ENCODE measurements at places on chromosomes 3 and 15. TPM values are rescaled to one million over a fixed set of nuclear protein-coding genes. Genes with fewer than 3 reads are reported as not detected.
A peak's percentile ranks its signal among the peaks of the same experiment; 100 is the strongest.

WNT7A gene
- not detected for total RNA-seq

KCNMB3 gene
- total RNA-seq: 1.9 TPM

DNA sequence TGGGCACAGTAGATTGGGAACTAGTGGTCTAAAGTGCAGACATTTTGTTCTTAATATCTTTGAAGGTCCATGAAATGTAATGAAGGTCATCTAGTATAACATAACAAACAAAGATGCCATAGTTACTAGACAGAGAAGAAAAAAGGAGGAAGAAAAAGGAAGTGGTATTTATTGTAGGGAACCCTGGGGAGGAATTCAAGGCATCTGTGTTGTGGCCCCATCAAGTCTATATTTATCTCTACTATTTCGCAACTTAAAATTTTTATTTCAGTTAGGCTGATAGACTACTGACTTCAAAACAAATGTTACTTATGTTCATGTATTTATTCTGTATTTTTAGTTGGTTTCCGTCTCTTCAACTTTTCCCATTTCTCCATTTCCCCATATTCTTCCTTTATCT lies 48.9 kb upstream of the ZDHHC23 start:
- peak overlapping the region; percentile 54 for H3K4me3 ChIP-seq
- H3K27me3 ChIP-seq: no peaks in the 10 kb centered on the region
- no peak overlapping the region for H3K27ac ChIP-seq
- no peak for DNase-seq
- no peaks in the 10 kb centered on the region for H3K4me1 ChIP-seq
- H3K36me3 ChIP-seq: no peaks in the 10 kb centered on the region

DNA sequence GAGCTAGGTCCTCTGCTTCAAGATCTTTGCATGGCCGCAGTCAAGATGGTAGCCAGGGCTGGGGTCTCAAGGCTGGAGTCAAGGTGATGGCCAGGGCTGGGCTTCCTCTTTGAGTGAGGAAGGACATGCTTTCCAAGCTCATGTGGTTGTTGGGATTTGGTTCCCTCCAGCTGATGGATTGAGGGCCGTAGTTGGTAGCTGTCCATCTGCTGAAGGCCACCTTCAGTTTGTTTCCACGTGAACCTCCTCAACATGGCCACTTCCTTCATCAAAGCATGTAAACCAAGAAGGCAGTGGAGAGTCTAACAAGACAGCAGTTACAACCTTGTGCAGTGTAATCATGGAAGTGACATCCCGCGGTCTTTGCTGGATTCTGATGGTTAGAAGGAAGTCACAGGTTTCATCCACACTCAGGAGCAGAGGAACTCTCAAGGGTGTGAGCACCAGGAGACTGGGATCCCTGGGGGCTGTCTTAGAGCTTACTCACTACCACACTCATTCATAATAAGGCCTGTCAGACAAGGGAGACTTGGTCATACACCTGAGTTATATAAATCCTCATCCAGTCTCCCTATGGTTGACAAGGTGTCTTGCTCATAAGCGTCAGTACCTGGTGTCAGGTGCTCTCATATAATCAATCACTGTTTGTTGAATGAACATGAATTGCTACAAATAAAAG lies 42.1 kb downstream of the ABHD5 start:
- no peak overlapping the region for H3K27ac ChIP-seq
- no peak overlapping the region for H3K4me3 ChIP-seq
- H3K27me3 ChIP-seq: no peaks in the 10 kb centered on the region
- DNase-seq: no peak

GRCh38 chr15:38408576-38408975 lies 45.4 kb upstream of the FAM98B start:
- DNase-seq: no peak
- H3K27ac ChIP-seq: no peak overlapping the region
- H3K36me3 ChIP-seq: no peaks in the 10 kb centered on the region
- H3K27me3 ChIP-seq: peaks cover 4% of the 10 kb centered on the region
- H3K4me3 ChIP-seq: no peak overlapping the region

GNAT1 gene
- total RNA-seq: 0.07 TPM

DNA sequence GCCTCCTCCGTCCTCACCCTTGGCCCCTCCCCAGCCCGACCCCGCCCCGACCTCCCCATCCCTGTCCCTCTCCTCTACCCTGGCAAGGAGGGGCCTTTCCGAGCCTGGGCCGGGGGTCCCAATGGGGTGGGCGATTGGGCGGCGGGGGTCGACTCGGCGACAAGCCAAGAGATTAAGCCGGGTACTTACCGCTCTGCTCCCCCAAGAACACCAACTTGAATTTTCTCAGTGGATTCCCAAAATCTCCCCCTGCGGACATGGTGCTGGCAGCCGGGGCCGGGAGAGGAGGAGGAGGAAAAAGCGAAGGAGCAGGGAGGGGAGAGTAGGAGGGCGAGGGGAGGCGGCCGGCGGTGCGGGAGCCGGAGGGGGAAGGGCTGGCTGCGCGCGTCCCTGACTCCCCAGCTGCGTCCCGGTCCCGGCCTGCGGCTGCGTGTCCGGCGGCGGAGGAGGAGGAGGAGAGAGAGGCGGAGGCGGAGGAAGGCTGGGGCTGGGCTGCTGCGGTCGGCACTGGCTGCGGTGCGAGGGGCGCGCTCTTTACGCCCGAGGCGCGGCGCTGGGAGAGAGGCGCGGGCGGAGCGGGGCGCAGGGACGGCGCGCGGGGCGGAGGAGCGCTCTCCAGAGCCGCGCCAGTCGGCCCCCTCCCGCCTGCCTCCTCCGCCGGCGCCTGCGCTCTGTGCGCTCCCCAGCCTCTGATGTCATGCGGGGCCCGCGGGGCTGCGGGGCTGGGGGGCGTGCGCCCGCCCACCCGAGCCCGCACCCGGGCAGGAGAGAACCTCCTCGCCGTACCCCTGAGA lies at the start of gene RAB6B:
Gene RAB6B, minus strand, starts transcription at position 675 of the 794 bp plus-strand sequence. Its CDS starts 416 bp downstream, at position 259.
- peak within 1 kb of the TSS; percentile 60 for H3K4me3 ChIP-seq
- H3K36me3 ChIP-seq: no peaks in the 10 kb centered on the region
- H3K4me1 ChIP-seq: no peaks in the 10 kb centered on the region
- peaks cover 4% of the 10 kb centered on the region for H3K27me3 ChIP-seq
- no peak within 1 kb of the TSS for H3K27ac ChIP-seq
- DNase-seq: no peak

CDC25A gene
- 8.8 TPM for total RNA-seq

TICRR gene
- 1.1 TPM for total RNA-seq

MKRN2OS gene
- not detected for total RNA-seq

DNA sequence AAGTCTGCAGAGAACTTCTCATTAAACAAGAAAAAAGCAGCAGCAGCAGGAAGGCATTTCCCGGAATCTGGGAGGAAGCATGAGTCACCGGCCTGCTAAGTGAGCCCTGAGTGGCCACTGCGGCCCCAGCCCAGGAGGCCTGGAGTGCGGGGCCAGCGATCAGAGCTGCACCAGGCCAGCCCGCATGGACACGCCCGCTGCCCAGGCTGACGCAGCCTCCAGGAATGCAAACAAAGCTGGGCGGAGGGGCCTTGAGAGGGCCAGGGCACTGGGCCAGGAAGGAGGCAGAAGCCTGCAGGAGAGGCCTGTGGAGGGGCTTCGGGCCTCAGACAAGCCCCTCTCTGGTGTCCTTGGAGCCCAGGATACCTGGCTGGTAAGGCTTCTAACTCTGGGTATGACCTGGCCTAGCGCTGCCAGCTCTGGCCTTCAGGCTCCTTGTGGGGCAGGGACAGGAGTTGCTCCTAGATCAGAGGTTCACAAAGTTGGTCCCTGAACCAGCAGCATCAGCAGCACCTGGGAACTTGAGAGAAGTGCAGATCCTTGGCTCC lies 101.2 kb downstream of the SMAD6 start:
- no peaks in the 10 kb centered on the region for H3K27me3 ChIP-seq
- no peak overlapping the region for H3K27ac ChIP-seq
- H3K36me3 ChIP-seq: no peaks in the 10 kb centered on the region
- no peak for DNase-seq
- H3K4me3 ChIP-seq: no peak overlapping the region

DNA sequence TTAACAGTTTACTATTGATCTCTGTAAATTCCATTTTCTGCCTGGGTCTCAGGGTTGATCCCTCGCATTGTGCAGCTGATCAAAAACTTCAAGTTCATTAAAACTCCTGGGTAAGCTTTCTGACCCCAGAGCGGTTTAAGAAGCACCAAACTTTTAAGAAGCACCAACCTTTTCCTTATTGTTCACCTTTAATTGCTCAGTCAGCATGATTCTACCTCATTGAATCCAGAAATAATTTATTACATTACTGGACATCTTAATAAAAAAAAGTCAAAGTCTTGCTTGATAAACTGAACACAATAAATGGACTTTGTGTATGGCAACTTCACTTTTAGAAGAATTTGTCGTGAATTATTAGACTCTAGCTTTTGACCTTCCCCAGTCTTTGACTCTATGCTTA lies 46.9 kb downstream of the HDGFL3 start:
- no peaks in the 10 kb centered on the region for H3K4me1 ChIP-seq
- H3K27me3 ChIP-seq: no peaks in the 10 kb centered on the region
- H3K4me3 ChIP-seq: no peak overlapping the region

GRM2 gene
- not detected for total RNA-seq

DNA sequence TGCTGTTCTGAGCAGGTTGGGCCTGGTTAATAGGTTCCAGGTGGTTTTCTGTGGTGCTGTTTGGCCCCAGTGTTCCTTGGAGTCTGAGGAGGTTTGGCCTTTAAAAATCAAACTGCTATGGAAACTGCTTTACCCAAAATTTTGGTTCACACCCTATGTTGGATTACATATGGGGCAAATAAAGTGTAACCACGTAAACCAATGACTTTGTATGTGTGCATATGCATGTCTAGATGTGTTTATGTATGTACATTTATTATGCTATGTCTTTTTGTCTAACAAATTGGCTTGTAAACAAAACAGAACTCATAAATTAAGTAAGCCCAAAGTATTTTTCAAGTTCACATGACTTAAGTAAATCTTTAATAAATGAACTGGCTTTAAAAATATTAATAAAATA lies 8.9 kb upstream of the XCR1 start:
- H3K27ac ChIP-seq: no peak overlapping the region
- H3K36me3 ChIP-seq: no peaks in the 10 kb centered on the region
- H3K4me1 ChIP-seq: no peaks in the 10 kb centered on the region
- no peak for DNase-seq
- H3K4me3 ChIP-seq: no peak overlapping the region

PLSCR2 gene
- not detected for total RNA-seq

BSN gene
- total RNA-seq: 0.68 TPM

DNA sequence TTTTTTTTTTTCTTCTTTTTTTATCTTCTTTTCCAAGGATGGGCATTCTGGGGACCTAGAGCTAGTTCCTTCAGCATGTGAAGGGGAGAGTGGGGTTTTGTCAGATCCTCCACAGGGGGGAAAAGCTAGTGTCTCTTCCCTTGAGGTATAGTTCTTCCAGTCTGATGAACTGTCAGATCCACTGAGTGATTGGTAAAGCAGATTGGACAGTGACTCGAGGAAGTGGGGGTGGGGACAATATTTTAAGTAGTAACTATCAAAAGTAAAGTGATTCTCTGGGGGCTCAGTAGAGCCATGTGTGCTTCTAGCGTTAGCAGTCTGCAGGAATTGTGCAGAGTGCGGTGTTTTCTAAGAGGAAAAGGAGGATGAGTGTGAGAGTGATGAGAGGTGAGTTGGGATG lies 62.0 kb upstream of the TRIM71 start:
- H3K4me1 ChIP-seq: no peaks in the 10 kb centered on the region
- H3K27me3 ChIP-seq: no peaks in the 10 kb centered on the region
- no peak overlapping the region for H3K27ac ChIP-seq

- no peak overlapping the region for H3K27ac ChIP-seq
- DNase-seq: peak; percentile 48
- H3K27me3 ChIP-seq: no peaks in the 10 kb centered on the region
- no peaks in the 10 kb centered on the region for H3K4me1 ChIP-seq
- no peak overlapping the region for H3K4me3 ChIP-seq
These were observed 18.6 kb upstream of the IGDCC3 start for GRCh38 chr15:65396283-65396964.

- peak; percentile 51 for DNase-seq
- H3K36me3 ChIP-seq: no peaks in the 10 kb centered on the region
- no peak overlapping the region for H3K4me3 ChIP-seq
- H3K4me1 ChIP-seq: no peaks in the 10 kb centered on the region
- no peak overlapping the region for H3K27ac ChIP-seq
These were observed 7.7 kb upstream of the SEC13 start for GRCh38 chr3:10328460-10329071.

IQCF6 gene
- total RNA-seq: not detected

DNA sequence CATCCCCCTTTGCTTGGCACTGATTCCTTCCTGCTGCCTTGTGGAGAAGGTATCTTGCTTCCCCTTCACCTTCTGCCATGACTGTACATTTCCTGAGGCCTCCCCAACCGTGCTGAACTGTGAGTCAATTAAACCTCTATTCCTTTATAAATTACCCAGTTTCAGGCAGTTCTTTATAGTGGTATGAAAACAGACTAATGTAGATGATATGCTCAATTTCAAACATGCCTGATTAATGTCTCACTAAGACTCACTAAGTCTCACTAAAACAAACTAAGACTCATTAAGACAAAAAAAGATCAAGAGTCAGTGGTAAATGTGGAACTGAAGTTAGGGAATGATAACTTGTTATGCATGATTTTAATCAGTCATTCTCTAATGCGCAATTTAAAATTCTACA lies 606.6 kb downstream of the RBMS3 start:
- DNase-seq: no peak
- H3K36me3 ChIP-seq: no peaks in the 10 kb centered on the region
- no peaks in the 10 kb centered on the region for H3K27me3 ChIP-seq
- no peak overlapping the region for H3K27ac ChIP-seq
- no peak overlapping the region for H3K4me3 ChIP-seq

C3orf70 gene
- total RNA-seq: 0.69 TPM

- H3K4me1 ChIP-seq: no peaks in the 10 kb centered on the region
- no peak for DNase-seq
- H3K27me3 ChIP-seq: no peaks in the 10 kb centered on the region
- H3K4me3 ChIP-seq: no peak overlapping the region
These were observed 4.5 kb downstream of the EOGT start for GRCh38 chr3:69008980-69009379.

DNA sequence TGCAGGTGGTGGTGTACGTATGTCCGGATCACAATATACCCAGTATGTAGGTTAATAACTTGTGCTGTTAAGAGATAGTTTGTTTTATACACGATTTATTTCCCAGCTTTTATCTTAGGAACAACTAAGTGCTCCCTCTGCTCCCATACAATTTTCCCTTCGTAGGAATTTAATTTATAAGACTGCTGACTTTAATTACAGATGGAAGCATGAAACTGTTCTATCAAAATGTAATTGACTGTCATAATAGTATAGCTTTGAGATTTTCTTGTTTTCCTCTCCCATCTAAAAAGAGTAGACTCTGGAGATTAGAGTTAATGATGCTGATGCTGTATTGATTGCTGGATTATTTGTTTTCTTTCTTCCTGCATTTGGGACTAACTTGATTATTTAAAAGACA lies 370.7 kb upstream of the SGO1 start:
- no peaks in the 10 kb centered on the region for H3K27me3 ChIP-seq
- H3K4me3 ChIP-seq: no peak overlapping the region
- H3K27ac ChIP-seq: no peak overlapping the region
- no peaks in the 10 kb centered on the region for H3K36me3 ChIP-seq

CIP2A gene
- total RNA-seq: 0.98 TPM

ZNF385D gene
- 0.59 TPM for total RNA-seq

GRCh38 chr3:31610700-31611275 lies 78.1 kb downstream of the STT3B start:
- H3K36me3 ChIP-seq: no peaks in the 10 kb centered on the region
- H3K27me3 ChIP-seq: no peaks in the 10 kb centered on the region
- no peak for DNase-seq
- no peaks in the 10 kb centered on the region for H3K4me1 ChIP-seq

SPSB4 gene
- 1.0 TPM for total RNA-seq

- no peak overlapping the region for H3K4me3 ChIP-seq
- no peak for DNase-seq
- H3K4me1 ChIP-seq: no peaks in the 10 kb centered on the region
- H3K27me3 ChIP-seq: no peaks in the 10 kb centered on the region
- no peak overlapping the region for H3K27ac ChIP-seq
These were observed 44.5 kb downstream of the TIMP4 start for GRCh38 chr3:12114251-12114650.

GRCh38 chr15:39267685-39268084 lies 313.2 kb upstream of the THBS1 start:
- no peaks in the 10 kb centered on the region for H3K36me3 ChIP-seq
- H3K27ac ChIP-seq: no peak overlapping the region
- H3K27me3 ChIP-seq: no peaks in the 10 kb centered on the region
- no peaks in the 10 kb centered on the region for H3K4me1 ChIP-seq

Measured in right lobe of liver (tissue), 6 donors.